ENCODE measurements at places on chromosomes 5 and 9.

- no peaks in the 10 kb centered on the region for H3K27me3 ChIP-seq
- no peaks in the 10 kb centered on the region for H3K36me3 ChIP-seq
- no peak overlapping the region for H3K4me3 ChIP-seq
- H3K27ac ChIP-seq, result no peak overlapping the region
- DNase-seq, result no peak
These were observed 62.9 kb upstream of the IZUMO3 start for GRCh38 chr9:24608599-24608998.

DNA sequence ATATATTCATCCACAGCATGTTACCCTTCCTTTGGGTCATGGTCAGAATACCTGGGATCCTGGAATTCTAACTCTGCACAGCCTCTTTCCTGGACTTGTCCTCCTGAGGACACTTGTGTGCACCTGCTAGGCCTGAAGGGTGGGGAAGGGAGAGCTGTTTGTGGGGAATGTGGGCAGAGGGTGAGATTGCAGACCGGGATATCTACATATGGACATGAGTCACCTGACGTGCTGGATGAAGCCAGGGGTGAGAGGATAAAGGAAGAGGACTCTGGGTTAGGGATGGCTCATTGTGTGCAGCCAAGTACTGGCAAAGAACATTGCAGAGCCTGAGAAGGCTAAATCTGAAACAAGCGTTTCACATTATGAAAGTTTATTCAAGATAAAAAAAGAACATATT lies 241.4 kb upstream of the RPS23 start:
- H3K36me3 ChIP-seq, result no peaks in the 10 kb centered on the region
- H3K4me3 ChIP-seq, result no peak overlapping the region
- no peak for DNase-seq
- H3K27ac ChIP-seq, result no peak overlapping the region
- no peaks in the 10 kb centered on the region for H3K4me1 ChIP-seq

GRCh38 chr5:179788193-179788854 lies 5.5 kb upstream of the LTC4S start:
- no peak overlapping the region for H3K27ac ChIP-seq
- no peak overlapping the region for H3K4me3 ChIP-seq
- DNase-seq, result no peak
- H3K27me3 ChIP-seq, result no peaks in the 10 kb centered on the region
- no peaks in the 10 kb centered on the region for H3K36me3 ChIP-seq
- H3K4me1 ChIP-seq, result peaks cover 2% of the 10 kb centered on the region

GRCh38 chr5:77143998-77144836 lies 57.1 kb upstream of the ZBED3 start:
- H3K36me3 ChIP-seq, result no peaks in the 10 kb centered on the region
- peaks cover 5% of the 10 kb centered on the region for H3K4me1 ChIP-seq
- H3K27ac ChIP-seq, result no peak overlapping the region

DNA sequence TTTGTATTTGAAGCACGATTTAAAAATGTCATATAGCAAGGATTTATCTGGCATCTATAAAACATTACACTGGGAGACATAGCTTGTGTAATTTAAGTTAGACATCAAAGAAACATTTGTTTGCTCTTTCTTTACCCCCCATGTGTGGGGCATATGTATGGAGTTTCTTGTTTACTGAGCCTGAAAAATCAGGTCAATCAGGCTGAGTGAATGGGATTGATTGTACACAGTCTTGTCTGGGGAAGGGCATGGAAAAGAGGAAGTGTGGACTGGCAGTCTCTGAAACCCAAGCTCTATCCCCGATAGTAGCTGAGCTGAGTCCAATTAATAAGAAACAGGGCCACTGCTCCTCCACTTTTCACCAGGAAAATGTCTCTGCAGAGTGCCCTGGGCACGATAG lies 49.4 kb downstream of the SLC46A2 start:
- no peaks in the 10 kb centered on the region for H3K36me3 ChIP-seq
- H3K4me3 ChIP-seq, result no peak overlapping the region
- H3K27ac ChIP-seq, result no peak overlapping the region
- H3K4me1 ChIP-seq, result peaks cover 10% of the 10 kb centered on the region
- H3K27me3 ChIP-seq, result no peaks in the 10 kb centered on the region

GRCh38 chr9:106784076-106784475 lies 78.9 kb upstream of the ZNF462 start:
- no peak for DNase-seq
- H3K4me3 ChIP-seq, result no peak overlapping the region
- H3K27ac ChIP-seq, result no peak overlapping the region
- no peaks in the 10 kb centered on the region for H3K27me3 ChIP-seq
- H3K36me3 ChIP-seq, result no peaks in the 10 kb centered on the region
- H3K4me1 ChIP-seq, result no peaks in the 10 kb centered on the region

GRCh38 chr5:139649082-139649991 lies 1.2 kb downstream of the CXXC5 start:
- peaks cover 44% of the 10 kb centered on the region for H3K27me3 ChIP-seq
- H3K4me1 ChIP-seq, result peaks cover 52% of the 10 kb centered on the region
- peak; percentile 59 for DNase-seq
- H3K4me3 ChIP-seq, result peak overlapping the region; percentile 77

- no peaks in the 10 kb centered on the region for H3K27me3 ChIP-seq
- DNase-seq, result peak; percentile 23
- peaks cover 93% of the 10 kb centered on the region for H3K36me3 ChIP-seq
- H3K4me1 ChIP-seq, result peaks cover 94% of the 10 kb centered on the region
- H3K4me3 ChIP-seq, result no peak overlapping the region
These were observed 32.1 kb downstream of the LCP2 start for GRCh38 chr5:170265522-170265921.

DNA sequence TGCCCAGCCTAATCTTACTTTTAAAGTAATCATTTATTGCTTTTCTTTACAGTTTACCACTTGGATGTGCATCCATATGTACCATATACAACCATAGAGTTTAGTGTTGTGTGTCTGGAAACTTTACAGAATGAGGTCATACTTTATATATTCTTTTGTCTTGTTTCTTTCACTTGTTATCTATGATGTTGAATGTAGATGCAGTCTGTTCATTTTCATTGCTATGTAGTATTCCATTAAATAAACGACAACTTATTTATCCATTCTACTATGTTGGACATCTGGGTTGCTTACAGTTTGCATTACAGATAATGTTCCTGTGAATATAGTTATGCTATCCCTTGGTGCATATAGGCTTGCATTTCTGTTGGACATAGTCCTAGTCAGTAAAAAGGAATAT lies 21.3 kb upstream of the SMIM15 start:
- peaks cover 1% of the 10 kb centered on the region for H3K27me3 ChIP-seq
- no peak for DNase-seq
- no peak overlapping the region for H3K27ac ChIP-seq
- H3K4me3 ChIP-seq, result no peak overlapping the region

GRCh38 chr9:120421977-120422376 lies 158.0 kb downstream of the CDK5RAP2 start:
- no peaks in the 10 kb centered on the region for H3K27me3 ChIP-seq
- no peak overlapping the region for H3K27ac ChIP-seq
- no peak for DNase-seq
- H3K4me1 ChIP-seq, result no peaks in the 10 kb centered on the region
- no peak overlapping the region for H3K4me3 ChIP-seq
- peaks cover 38% of the 10 kb centered on the region for H3K36me3 ChIP-seq

DNA sequence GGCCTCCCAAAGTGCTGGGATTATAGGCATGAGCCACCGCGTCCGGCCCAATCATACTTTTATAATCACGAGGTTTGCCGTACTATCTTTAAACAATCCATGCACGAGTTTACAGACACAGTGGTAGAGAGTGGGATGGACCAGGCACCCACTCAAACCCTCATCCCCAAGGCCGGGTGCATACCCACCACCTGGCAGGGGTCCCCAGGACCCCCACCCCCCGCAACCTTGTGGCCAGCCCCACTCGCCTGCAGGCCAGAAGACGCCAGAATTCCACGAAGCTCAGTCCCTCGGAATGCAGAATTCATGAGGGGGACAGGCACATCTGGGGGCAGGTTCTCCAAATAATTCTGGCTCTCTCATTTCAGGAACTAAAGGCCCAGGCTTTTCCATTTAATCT lies 17.1 kb downstream of the NACC2 start:
- DNase-seq, result no peak
- H3K36me3 ChIP-seq, result no peaks in the 10 kb centered on the region
- no peak overlapping the region for H3K4me3 ChIP-seq
- peaks cover 12% of the 10 kb centered on the region for H3K4me1 ChIP-seq

- no peak for DNase-seq
- H3K4me3 ChIP-seq, result no peak overlapping the region
- H3K27me3 ChIP-seq, result no peaks in the 10 kb centered on the region
- H3K36me3 ChIP-seq, result peaks cover 27% of the 10 kb centered on the region
These were observed 121.5 kb downstream of the EHMT1 start for GRCh38 chr9:137740312-137740711.

GRCh38 chr9:34994260-34994899 lies 4.8 kb downstream of the DNAJB5 start:
- H3K4me1 ChIP-seq, result peaks cover 53% of the 10 kb centered on the region
- H3K27ac ChIP-seq, result peak overlapping the region; percentile 86
- peaks cover 31% of the 10 kb centered on the region for H3K36me3 ChIP-seq
- no peak overlapping the region for H3K4me3 ChIP-seq
- no peak for DNase-seq
- no peaks in the 10 kb centered on the region for H3K27me3 ChIP-seq

DNA sequence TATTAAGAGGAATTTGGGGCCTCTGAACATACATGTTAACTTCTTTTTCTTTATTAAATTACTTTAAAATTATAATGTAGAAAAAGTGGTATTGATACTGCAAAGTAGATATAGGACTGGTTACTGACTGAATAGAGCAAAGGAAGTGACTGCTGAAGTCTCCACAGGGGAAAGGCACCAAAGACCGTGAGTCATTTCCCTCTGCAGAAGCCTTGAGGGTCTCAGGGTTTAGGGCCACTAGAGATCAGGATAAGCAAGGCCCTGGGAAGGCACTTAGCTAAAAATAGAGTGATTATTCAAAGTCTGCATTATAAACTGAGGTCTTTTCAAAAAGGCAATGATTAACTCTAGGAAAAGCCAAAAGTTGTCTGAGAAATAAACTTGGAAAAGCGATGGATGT lies 44.7 kb upstream of the ITGA1 start:
- peak; percentile 33 for DNase-seq
- H3K4me3 ChIP-seq, result no peak overlapping the region
- peaks cover 63% of the 10 kb centered on the region for H3K4me1 ChIP-seq
- peak overlapping the region; percentile 83 for H3K27ac ChIP-seq
- no peaks in the 10 kb centered on the region for H3K27me3 ChIP-seq

- H3K4me3 ChIP-seq, result no peak overlapping the region
- no peaks in the 10 kb centered on the region for H3K36me3 ChIP-seq
- H3K4me1 ChIP-seq, result peaks cover 48% of the 10 kb centered on the region
- peak overlapping the region; percentile 85 for H3K27ac ChIP-seq
- no peaks in the 10 kb centered on the region for H3K27me3 ChIP-seq
- peak; percentile 58 for DNase-seq
These were observed 7.8 kb upstream of the DNAJC18 start for GRCh38 chr5:139446956-139447779.

DNA sequence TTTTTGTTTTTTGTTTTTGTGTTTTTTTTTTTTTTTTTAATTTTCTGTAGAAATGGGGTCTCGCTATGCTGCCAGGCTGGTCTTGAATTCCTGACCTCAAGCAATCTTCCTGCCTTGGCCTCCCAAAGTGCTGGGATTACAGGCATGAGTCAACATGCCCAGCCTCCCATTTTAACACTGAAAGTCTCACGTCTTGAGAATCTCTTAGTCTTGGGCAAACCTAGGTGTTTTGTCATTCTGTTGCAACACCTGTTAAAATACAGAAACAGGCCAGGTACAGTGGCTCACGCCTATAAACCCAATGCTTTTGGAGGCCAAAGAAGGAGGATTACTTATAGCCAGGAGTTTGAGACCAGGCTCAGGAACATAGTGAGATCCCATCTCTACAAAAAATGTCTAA lies 599.0 kb downstream of the TLR4 start:
- H3K4me1 ChIP-seq, result no peaks in the 10 kb centered on the region
- no peak for DNase-seq
- H3K36me3 ChIP-seq, result no peaks in the 10 kb centered on the region
- H3K27me3 ChIP-seq, result no peaks in the 10 kb centered on the region

DNA sequence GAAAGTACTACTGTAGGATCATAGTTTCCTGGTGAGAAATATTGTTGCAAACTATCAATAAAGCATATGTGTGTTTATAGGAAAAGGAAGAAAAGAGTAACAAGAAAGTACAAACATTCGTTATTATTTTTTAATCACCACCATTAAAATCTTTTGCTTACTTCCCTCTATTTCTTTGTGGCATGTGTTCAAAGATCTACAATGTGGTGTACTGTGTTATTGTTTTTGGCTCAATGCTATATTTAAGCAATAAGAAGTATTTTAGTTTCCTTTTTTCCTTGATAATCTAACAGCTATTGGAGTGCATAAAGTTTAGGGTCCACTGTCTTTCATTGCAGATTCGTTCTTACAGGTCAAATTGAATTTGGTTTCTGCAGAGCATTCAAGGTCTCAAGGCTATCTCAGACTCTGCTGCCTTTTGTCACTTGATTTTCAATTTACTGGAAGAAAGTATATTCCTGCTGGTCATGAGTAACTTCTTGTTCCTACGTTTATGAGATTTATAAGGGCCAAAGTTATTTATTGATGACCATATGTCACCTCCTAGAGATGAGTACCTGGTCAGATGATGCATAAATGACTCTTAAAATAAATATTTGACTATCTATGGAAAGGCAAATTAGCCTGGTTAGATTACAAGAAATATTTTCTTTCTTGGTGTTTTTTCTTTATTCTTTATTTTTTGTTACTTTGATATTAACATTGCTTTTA lies 323.0 kb downstream of the TMEM167A start:
- no peaks in the 10 kb centered on the region for H3K36me3 ChIP-seq
- no peaks in the 10 kb centered on the region for H3K27me3 ChIP-seq
- DNase-seq, result no peak
- H3K4me3 ChIP-seq, result no peak overlapping the region
- peaks cover 3% of the 10 kb centered on the region for H3K4me1 ChIP-seq

DNA sequence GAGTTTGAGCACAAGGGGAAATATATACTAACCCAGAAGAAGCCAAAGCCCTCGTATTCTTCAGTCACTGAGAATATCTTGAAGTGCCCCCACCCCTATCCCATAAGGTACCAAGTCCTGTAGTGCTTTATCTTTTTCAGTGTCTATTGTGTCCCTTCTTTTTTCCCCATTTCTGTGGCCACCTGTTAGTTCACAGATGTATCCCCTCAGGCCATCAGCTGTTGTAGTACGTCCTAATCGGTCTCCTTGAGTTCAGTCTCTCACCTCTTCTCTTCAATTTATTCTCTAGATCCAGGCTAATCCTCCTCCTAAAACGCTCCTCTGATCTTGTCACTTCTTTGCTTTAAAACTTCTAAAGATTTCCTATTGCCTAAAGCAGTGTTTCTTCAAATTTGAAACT lies 10.4 kb downstream of the RGS7BP start:
- H3K27ac ChIP-seq, result no peak overlapping the region
- no peaks in the 10 kb centered on the region for H3K4me1 ChIP-seq
- H3K4me3 ChIP-seq, result no peak overlapping the region
- H3K27me3 ChIP-seq, result no peaks in the 10 kb centered on the region
- no peaks in the 10 kb centered on the region for H3K36me3 ChIP-seq

GRCh38 chr5:111993242-111993641 lies 236.2 kb upstream of the NREP start:
- no peaks in the 10 kb centered on the region for H3K4me1 ChIP-seq
- peaks cover 1% of the 10 kb centered on the region for H3K27me3 ChIP-seq
- DNase-seq, result no peak

GRCh38 chr9:88174324-88174723 lies 36.0 kb upstream of the SPATA31C2 start:
- peaks cover 5% of the 10 kb centered on the region for H3K27me3 ChIP-seq
- H3K4me1 ChIP-seq, result peaks cover 6% of the 10 kb centered on the region
- no peak overlapping the region for H3K27ac ChIP-seq
